Thoracic aorta endothelial cell (primary cell): ENCODE measurements at places on chromosomes 1 and 21. TPM values are rescaled to one million over a fixed set of nuclear protein-coding genes. Genes with fewer than 3 reads are reported as not detected.

The BRINP2 gene
- total RNA-seq, result not detected in 2 replicates

The MEX3A gene
- total RNA-seq, result 7.8 and 8.3 TPM in 2 replicates

The CTH gene
- 3.6 and 4.5 TPM in 2 replicates for total RNA-seq

The CLDN17 gene
- not detected in 2 replicates for total RNA-seq
